ENCODE measurements at places on chromosomes 2 and 18. TPM values are rescaled to one million over a fixed set of nuclear protein-coding genes. Genes with fewer than 3 reads are reported as not detected.
A peak's percentile ranks its signal among the peaks of the same experiment; 100 is the strongest.

- no peak overlapping the region for H3K27ac ChIP-seq
- no peaks in the 10 kb centered on the region for H3K36me3 ChIP-seq
- H3K27me3 ChIP-seq: no peaks in the 10 kb centered on the region
- H3K4me3 ChIP-seq: no peak overlapping the region
- no peak for DNase-seq
Observed at GRCh38 chr18:30713299-30713698, 329.2 kb downstream of the DSC3 start.

AKAIN1 gene
- total RNA-seq: not detected

- no peak for DNase-seq
- no peaks in the 10 kb centered on the region for H3K4me1 ChIP-seq
Observed at GRCh38 chr2:200300638-200301314, 5.7 kb upstream of the SPATS2L start.

- H3K4me3 ChIP-seq: no peak overlapping the region
- no peaks in the 10 kb centered on the region for H3K4me1 ChIP-seq
- H3K27me3 ChIP-seq: peaks cover 14% of the 10 kb centered on the region
- H3K27ac ChIP-seq: no peak overlapping the region
- H3K36me3 ChIP-seq: no peaks in the 10 kb centered on the region
- DNase-seq: no peak
Observed at GRCh38 chr18:49625021-49625691, 63.3 kb downstream of the LIPG start.

DNA sequence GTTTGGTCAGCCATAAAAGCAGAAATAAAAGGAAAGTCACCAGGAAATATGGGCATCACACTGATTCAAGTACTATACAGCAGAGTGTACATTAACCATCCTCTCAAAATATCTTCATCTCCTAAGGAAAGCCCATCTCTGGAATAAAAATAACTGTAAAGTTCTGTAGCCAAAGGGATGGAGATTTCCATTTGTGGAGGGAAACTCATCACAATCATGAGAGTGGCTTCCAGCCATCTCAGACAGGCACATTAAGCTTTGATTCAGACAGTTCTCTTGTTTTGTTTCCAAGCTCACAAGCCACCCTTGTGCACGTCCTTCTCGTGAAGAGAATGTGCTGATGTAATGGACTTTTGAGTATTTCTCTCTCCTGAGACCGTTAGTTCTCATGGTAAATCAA is 695.5 kb downstream of the LRRTM4 start:
- no peak overlapping the region for H3K4me3 ChIP-seq
- DNase-seq: no peak
- no peaks in the 10 kb centered on the region for H3K27me3 ChIP-seq
- no peaks in the 10 kb centered on the region for H3K36me3 ChIP-seq

- H3K27me3 ChIP-seq: no peaks in the 10 kb centered on the region
- peaks cover 58% of the 10 kb centered on the region for H3K4me1 ChIP-seq
- H3K36me3 ChIP-seq: peaks cover 24% of the 10 kb centered on the region
- peak overlapping the region; percentile 96 for H3K27ac ChIP-seq
Observed at GRCh38 chr2:191151331-191151730, 537 bp upstream of the STAT4 start.

- H3K4me3 ChIP-seq: no peak overlapping the region
- peaks cover 32% of the 10 kb centered on the region for H3K4me1 ChIP-seq
- H3K27ac ChIP-seq: no peak overlapping the region
- H3K36me3 ChIP-seq: peaks cover 25% of the 10 kb centered on the region
- H3K27me3 ChIP-seq: no peaks in the 10 kb centered on the region
- DNase-seq: no peak
Observed at GRCh38 chr2:54983345-54984220, 66.7 kb downstream of the RTN4 start.

RIT2 gene
- total RNA-seq: not detected

DNA sequence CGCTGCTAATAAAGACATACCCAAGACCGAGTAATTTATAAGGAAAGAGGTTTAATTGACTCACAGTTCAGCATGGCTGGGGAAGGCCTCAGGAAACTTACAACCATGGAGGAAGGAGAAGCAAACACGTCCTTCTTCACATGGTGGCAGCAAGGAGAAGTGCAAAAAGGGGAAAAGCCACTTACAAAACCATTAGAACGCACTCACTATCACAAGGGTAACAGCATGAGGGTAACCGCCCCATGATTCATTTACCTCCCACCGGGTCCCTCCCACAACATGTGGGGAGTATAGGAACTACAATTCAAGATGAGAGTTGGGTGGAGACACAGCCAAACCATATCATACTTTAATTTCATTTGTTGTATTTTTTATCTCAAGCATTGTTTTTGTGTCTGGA is 67.5 kb downstream of the ATP9B start:
- H3K4me3 ChIP-seq: no peak overlapping the region
- H3K36me3 ChIP-seq: peaks cover 8% of the 10 kb centered on the region
- H3K27me3 ChIP-seq: no peaks in the 10 kb centered on the region
- no peak overlapping the region for H3K27ac ChIP-seq
- no peak for DNase-seq

DNA sequence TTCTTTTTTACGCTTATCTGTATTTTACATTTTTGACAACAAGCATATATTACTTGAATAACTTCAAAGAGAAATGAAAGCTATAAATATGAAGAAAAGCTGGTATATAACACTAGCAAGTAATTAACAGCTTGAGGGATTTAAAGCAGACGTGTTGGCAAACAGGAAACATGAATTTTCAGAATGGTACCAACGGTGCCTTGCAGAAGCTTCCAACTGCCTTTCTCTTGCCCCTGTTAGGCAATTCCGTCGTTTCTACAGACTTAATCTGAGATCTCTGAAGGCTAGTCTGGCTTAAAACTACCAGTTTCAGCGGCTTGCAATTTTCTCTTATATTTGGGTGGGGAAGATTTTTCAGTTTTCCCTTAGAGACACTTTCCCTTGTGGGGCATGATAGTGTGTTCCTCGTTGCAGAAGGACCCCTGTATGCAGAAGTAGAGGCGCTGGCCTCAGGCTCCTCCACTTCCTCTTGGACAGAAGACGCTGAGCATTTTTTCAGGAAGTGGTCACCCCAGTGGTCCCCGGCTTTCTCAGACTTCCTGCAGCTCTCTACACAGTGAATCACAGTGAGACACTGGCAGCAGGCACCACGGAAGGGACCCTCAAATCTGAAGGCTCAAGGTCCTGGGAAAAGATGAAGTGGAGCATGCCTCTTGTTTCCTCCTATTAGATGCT is 56.2 kb upstream of the SLC16A14 start:
- peaks cover 22% of the 10 kb centered on the region for H3K4me1 ChIP-seq
- H3K27ac ChIP-seq: no peak overlapping the region
- DNase-seq: peak; percentile 13
- H3K4me3 ChIP-seq: peak overlapping the region; percentile 50

DNA sequence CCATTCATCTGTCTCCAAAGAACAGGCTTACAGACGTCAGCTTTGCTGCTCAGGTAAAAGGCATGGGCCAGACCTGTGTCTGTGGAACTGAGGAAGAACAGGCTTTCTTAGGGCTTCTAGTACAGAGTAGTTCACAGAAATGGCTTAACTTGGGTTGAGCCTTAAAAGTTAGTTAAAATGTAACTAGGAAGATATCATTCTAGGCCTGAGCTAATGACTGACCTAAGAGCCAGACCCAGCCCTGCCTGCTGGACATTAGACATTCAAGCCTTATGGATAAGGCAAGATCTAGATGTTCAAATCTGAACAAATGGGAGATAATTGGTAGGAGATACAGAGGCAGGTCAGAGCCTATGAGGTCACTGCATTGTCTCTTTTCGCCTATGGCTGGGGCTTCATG is 73.9 kb upstream of the SLC14A2 start:
- peaks cover 11% of the 10 kb centered on the region for H3K27me3 ChIP-seq
- H3K36me3 ChIP-seq: peaks cover 1% of the 10 kb centered on the region
- no peak overlapping the region for H3K27ac ChIP-seq
- no peak for DNase-seq
- no peaks in the 10 kb centered on the region for H3K4me1 ChIP-seq
- no peak overlapping the region for H3K4me3 ChIP-seq

DNA sequence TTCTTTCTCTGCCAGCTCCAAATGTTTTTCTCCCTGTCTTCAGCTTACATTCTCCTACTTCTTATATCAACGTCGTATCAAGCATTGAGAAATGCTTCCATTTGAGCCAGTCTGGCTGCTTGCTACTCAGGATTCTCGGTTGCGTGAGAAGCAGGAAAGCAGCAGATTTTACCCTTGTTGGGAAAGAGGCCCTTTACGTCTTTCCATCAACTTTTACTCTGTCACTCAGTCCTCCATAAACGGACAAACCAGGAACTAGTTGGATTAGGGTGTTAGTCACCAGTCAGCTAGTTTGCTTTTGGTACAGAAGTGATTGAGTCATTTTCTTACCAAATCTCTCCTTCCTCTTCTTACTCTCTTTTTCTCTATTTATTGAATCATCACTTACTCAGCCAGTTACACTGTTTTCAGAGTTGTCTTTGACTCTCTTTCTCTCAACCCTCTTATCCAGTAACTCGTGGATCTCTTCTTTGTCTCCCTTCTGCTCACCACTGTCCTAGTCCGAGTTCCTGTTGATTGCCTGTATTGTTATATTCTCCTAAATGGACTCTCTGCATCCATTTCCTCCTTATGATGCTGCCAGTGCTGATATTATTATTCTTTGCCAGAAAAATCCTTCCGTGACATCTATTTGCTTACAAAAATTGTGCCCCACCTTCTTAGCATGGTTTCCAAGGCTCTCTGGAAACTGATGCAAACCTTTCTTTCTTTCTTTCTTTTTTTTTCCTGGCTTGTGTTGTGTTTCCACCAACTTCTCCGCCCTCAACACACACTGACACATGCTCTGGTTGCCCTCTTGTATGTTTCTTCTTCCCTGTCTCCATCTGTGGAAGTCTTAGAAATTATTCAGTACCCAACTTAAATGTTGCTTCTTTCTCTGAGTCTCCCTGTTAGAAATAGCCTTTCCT is 61.5 kb downstream of the VRK2 start:
- no peak overlapping the region for H3K27ac ChIP-seq
- H3K4me3 ChIP-seq: no peak overlapping the region
- no peak for DNase-seq
- H3K36me3 ChIP-seq: peaks cover 10% of the 10 kb centered on the region
- peaks cover 6% of the 10 kb centered on the region for H3K4me1 ChIP-seq

POMC gene
- total RNA-seq: 6.8 TPM

HAUS1 gene
- total RNA-seq: 61.1 TPM

- no peak for DNase-seq
- peaks cover 20% of the 10 kb centered on the region for H3K4me1 ChIP-seq
- H3K27ac ChIP-seq: no peak overlapping the region
- peaks cover 3% of the 10 kb centered on the region for H3K27me3 ChIP-seq
- peaks cover 20% of the 10 kb centered on the region for H3K36me3 ChIP-seq
Observed at GRCh38 chr2:165280356-165280755, 41.1 kb downstream of the SCN2A start.

GRCh38 chr2:96505231-96505889 is at the start of gene NEURL3:
Gene NEURL3 (minus strand): TSS chr2:96505357. CDS start chr2:96505286, 71 bp downstream.
- H3K4me1 ChIP-seq: peaks cover 20% of the 10 kb centered on the region
- DNase-seq: no peak
- no peak within 1 kb of the TSS for H3K27ac ChIP-seq
- H3K27me3 ChIP-seq: peaks cover 13% of the 10 kb centered on the region
- no peaks in the 10 kb centered on the region for H3K36me3 ChIP-seq
- H3K4me3 ChIP-seq: no peak within 1 kb of the TSS

- H3K27me3 ChIP-seq: peaks cover 6% of the 10 kb centered on the region
- no peak overlapping the region for H3K4me3 ChIP-seq
- no peak for DNase-seq
- H3K4me1 ChIP-seq: peaks cover 31% of the 10 kb centered on the region
Observed at GRCh38 chr2:12295856-12296519, 420.7 kb upstream of the TRIB2 start.

GRCh38 chr2:55399815-55400214 is 19.8 kb downstream of the CCDC88A start:
- peaks cover 2% of the 10 kb centered on the region for H3K4me1 ChIP-seq
- no peaks in the 10 kb centered on the region for H3K36me3 ChIP-seq
- no peak overlapping the region for H3K4me3 ChIP-seq
- H3K27ac ChIP-seq: no peak overlapping the region
- no peak for DNase-seq

- H3K27ac ChIP-seq: no peak overlapping the region
- no peak overlapping the region for H3K4me3 ChIP-seq
- no peaks in the 10 kb centered on the region for H3K36me3 ChIP-seq
Observed at GRCh38 chr2:216678813-216679657, 16.3 kb downstream of the IGFBP5 start.

DNA sequence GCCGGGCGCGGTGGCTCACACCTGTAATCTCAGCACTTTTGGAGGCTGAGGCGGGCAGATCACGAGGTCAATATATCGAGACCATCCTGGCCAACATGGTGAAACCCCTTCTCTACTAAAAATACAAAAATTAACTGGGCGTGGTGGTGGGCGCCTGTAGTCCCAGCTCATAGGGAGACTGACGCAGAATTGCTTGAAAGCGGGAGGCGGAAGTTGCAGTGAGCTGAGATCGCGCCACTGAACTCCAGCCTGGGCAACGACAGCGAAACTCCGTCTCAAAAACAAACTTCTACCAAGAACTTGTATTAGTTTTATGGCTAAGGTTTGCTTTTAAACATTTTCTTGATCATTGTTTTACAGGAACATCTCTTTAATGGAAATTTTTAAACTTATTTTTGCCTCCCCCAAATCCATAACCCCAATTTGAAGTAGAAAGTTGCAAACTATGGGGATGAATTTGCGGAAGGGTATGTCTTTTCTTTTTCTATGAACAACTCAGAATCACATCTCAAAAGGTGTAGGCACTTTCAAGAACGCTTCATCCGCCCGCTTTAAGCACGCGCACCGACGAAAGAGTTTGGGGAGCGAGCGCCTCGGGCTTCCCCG is 46.8 kb upstream of the PTMA start:
- H3K4me1 ChIP-seq: peaks cover 18% of the 10 kb centered on the region
- DNase-seq: no peak
- peak overlapping the region; percentile 93 for H3K27ac ChIP-seq

DNA sequence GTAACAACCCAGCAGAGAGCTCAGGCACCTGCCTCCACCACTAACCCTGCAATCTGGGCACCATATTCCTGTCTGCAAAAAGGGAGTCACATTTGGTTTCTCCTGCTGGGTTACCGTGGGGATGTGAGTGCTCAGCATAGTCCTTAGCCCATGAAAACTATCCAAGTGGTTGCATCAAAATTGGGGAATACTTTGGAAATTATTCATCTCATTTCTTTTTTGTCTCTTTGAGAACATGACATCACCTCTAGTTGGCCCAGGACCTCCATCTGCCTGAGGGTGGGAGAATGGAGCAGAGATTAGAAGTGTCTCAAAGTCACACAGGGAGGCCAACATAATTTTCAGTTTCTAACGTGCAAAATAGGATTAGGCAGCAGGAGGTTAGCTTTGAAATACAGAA is 19.3 kb upstream of the SPP2 start:
- H3K36me3 ChIP-seq: peaks cover 5% of the 10 kb centered on the region
- peaks cover 12% of the 10 kb centered on the region for H3K4me1 ChIP-seq
- no peak overlapping the region for H3K27ac ChIP-seq
- no peak overlapping the region for H3K4me3 ChIP-seq

DNA sequence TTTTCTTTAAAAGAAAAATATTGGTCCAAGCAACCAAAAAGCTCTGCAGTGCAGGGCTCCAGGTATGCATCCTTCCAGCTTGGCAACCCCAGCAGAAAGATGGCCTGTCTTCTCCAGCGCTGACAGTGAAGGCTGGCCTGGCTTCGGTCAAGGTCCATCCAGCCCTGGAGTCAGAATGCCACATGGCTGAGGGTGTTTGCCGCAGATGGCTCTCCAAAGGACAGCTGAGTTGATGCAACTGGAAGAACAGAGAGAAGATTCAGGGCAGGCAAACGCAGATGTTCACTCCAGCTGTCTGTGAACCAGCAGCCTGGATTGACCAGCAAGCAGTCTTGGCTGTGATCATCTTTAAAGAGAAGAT is 51.4 kb downstream of the MARCO start:
- no peak overlapping the region for H3K4me3 ChIP-seq
- no peaks in the 10 kb centered on the region for H3K36me3 ChIP-seq
- H3K27ac ChIP-seq: no peak overlapping the region
- peaks cover 5% of the 10 kb centered on the region for H3K4me1 ChIP-seq
- H3K27me3 ChIP-seq: no peaks in the 10 kb centered on the region
- no peak for DNase-seq
